ENCODE measurements at places on chromosomes 1 and 21.

- DNase-seq: no peak
These were observed 185.8 kb upstream of the CHODL start for GRCh38 chr21:18058731-18059398.

DNA sequence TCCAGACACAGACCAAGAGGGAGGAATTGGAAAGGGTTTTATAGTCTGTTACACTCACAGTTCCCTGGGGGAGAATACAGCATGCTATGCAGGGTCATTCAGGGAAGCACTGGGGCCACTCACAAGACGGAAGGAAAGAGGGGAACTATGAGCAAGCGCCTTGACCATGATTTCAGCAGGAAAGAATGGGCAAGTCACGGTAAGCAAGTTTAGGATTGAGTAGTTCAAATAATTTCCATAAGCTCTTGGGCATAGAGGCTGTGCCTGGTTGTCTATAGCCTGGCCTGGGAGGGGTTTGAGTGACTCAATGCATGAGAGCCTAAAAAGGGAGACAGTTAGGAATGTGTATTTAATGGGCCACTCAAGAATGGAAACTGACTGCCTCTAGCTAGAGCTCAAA is 176.7 kb downstream of the TTLL7 start:
- no peak for DNase-seq

DNA sequence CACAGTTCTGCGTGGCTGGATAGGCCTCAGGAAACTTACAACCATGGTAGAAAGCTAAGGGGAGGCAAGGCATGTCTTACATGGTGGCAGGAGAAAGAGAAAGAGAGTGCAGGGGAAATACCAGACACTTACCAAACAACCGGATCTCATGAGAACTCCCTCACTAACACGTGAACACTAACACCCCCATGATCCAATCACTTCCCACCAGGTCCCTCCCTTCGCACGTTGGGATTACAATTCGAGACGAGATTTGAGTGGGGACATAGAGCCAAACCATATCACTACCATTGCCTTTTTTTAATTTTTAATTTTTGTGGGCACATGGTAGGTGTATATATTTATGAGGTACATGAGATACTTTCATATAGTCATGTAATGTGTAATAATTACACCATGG is 23.8 kb upstream of the PPP1R8 start:
- no peak for DNase-seq

DNA sequence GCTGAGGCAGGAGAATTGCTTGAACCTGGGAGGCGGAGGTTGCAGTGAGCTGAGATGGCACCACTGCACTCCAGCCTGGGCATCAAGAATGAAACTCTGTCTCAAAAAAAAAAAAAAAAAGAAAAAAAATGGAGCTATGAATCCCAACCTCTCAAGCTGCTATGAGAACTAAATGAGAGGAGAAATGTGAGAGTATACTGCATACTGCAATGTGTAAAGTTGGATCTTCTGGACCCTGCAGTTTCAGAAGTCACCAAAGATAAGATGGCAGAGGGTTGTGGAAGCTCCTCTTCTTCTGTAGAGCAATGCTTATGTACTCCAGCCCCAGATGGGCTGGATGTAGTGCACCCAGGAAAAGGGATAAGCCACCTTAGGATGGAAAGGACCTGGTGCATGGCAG is 55.6 kb downstream of the PLXNA2 start:
- no peak for DNase-seq

- DNase-seq: peak; percentile 22
These were observed 1.7 kb upstream of the KRTAP7-1 start for GRCh38 chr21:30831194-30831765.

DNA sequence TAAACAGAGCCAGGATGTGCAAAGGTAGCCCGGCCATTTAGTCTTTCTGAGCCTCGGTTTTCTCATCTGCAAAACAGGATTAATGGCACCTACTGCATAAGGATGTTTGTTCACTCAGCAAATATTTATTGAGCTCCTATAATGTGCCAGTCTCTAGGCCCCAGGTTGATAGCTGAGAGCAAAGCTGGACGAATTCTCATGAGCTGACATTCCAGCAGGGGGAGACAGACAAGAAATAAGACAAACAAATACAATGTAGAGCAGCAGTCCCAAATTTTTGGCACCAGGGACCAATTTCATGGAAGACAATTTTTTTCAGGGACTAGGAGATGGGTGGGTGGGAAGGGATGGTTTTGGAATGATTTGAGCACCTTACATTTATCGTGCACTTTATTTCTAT is 74.3 kb upstream of the PAX7 start:
- DNase-seq: no peak

- no peak for DNase-seq
These were observed 34.5 kb upstream of the PLXNA2 start for GRCh38 chr1:208278638-208279037.

DNA sequence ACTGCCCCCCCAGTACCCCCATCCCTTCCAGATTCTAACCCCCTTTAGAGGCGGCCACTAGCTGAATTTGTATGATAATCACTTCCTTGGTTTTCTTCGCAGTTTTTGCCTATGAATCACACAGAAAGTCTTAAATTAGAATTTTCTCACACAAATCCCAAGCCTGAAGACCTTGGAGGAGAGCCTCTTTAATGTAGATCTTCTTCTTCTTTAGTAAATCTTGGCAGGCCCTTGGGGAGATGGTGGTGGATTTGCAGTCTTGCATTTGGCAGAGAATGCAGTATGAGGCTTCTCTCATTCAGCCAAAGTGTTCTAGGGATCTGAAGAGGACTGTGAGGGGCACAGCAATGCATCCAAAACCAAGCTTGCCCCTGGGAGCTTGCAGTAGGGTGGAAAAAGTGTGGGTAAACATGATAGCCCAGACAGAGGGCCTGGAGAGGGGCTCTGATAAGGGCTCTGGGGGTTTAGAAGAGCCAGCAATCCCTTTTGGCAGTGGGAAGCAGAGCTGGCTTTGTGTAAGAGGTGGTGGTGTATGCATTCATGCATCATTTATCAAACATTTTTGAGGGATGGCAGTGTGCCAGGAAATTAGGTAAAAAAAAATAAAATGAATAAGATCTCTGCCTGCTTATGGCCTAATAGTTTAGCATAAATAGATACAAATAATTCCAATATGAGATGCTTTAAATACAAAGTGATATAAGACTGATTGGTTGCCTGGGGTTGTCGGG is 7.7 kb upstream of the CDC42 start:
- no peak for DNase-seq

- DNase-seq: no peak
These were observed 90.1 kb downstream of the DMRTB1 start for GRCh38 chr1:53549287-53549686.

DNA sequence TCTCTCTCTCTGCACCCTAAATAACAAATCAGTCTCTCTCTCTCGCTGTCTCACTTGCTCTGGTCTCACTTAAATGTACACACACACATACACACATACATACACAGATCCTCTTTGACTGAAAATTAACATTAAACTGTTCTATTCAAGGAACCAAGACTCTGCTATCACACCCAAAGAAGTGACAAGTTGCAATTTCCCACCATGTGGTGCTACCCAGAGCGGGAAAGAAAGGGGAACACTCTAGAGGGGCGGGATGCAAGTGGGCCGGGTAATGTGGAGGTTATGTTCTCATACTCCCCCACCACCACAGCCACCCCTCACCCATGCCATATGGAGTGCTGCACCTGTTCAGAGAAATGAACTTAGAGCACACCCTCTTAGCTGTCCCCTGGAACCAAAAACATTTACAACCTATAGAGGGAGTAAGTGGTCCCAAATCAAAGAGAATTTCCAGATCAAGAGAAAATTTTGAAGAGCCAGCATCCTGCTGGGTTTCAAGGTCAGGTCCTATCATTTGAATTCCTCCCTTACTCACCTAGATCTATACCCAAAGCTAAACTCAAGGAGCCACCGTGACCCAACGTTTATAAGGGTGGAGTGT is 319.4 kb downstream of the BRINP2 start:
- DNase-seq: no peak

DNA sequence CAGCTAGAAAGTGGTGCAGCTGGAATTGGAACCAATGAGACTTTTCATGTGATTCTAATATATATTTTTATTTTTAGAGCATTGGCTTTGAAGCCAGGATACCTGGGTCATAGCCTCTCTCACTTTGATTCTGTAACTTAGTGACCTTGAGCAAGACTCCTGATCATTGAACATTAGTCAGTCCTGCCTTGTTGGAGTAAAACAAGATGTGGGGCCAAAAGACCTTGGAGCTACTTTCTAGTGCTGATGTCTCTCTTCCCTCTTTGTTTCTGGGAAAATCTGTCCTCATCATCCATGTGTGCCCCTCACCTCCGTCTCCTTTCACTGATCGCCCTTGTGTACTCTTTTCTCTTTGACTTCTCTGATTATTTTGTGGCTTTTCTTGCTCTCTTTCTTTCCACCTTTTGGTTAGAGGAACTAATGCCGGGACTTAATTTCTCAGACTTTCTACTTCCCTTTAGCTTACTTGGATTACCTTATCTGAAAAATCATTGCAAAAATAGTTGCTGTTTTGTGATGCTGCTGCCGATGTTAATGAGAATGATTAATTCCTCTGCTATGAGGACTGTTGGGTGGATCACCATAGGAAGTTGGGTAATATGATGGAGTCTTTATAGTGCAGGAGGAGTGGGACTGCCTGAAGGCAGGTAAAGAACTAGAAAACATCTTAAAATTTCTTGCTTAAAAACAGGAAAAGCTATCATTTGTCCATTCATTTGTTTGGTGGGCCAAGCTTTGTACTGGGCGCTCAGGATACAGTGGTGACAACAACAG is 72.0 kb downstream of the NOS1AP start:
- DNase-seq: peak; percentile 69

GRCh38 chr1:234967121-234967520 is 161.5 kb downstream of the TOMM20 start:
- DNase-seq: peak; percentile 33

DNA sequence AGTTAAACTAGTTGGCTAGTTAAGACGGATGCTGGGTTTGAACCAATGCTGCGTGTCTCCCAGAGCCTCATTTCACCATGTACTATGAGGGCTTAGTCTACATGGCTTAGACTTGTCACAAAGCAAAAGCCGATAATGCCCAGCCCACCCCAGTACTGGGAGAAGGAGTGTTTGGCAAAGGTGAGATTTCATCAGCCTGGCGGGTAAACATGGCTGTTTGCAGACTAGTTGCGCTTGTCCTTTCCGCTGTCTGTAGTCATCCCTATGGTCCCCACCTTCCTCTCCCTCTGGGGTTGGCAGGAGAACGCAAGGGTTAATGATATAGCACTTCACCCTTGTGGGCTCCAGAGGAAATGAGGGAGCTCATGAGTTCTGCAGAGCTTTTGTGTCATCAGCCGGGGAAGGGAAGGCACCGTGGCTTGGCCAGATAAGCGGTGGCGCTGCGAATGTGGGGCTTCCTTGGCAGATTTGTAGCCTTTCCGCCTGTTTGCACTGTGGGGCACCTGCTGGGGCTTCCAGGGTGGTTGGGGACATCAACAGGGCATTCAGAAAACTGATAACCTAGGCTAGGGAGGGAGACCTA is 29.2 kb downstream of the SOX13 start:
- DNase-seq: peak; percentile 32

DNA sequence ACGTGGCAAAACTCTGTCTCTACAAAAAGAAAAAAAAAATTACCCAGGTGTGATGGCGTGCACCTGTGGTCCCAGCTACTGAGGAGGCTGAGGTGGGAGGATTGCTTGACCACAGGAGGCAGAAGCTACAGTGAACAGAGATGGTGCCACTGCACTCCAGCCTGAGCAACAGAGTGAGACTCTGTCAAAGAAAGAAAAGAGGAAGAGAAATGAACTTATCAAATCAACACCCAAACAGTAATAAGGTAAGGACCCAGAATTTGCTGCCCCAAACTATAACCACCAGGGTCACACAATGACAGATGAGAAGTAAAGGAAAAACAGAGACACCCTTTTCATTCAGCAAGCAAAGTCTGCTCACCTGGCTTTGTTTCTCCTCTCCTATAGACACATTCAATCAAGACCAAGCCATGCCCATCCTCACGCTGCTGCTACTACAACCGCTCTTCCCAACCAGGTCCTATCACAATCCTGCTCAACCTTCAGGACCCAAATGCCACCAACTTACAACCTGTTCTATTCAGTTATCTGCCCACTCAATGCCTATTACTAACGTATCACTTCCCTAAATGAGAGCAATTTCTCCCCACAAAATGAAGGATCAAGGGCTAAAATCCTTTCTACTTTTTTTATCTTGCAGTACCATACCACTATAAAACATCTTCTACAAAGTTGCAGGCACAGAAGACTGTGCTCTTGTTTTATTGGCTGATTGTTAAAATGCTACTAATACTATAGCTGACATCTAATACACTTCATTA is 183.5 kb downstream of the RERE start:
- no peak for DNase-seq

DNA sequence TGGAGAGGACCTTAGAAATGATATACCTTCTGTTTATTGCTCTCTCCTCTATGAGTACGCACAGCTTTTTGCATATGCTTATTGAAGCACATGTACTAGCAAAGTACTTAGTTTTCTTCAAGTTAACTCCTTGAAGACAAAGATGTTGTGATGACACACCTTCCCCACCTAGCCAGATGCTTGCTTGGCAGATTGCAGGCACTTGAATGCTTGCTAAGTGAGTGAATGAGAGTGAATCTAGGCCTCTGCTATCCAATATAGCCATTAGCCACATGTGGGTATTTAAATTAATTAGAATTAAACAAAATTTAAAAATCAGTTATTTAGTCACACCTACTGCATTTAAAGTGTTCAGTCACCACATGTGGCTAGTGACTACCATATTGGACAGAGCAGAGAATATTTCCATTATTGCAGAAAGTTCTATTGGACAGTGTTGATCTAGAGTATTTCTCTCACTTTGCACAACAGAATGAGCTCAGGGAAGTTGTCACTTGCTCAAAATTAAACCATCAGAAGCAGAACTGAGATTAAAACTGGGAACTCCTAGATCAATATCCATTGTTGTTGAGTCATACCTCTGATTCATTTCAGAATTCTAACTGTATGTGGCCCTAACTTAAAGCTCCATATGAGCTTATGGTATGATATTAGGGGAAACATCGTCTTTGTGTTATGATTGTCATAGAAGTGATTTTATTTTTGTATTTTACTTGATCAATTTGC is 8.6 kb upstream of the EEIG2 start:
- no peak for DNase-seq

DNA sequence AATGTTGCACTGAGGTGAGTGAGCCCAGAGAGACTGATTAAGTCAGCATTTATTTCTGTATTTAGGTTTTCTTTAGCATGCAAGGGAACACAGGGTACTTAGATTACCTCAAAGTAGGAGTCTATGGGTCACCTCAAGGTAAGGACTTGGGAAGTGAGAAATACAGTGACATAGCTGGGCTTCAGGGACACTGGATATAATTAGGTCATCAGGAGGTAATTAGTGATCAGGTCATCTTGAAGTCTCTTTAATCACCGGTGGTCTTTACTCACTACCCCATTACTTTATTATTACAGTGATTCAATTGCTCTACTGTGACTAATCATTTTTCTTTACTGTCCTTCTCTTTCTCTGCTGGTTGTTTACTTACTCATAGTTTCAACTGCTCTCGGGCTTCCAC is 59.9 kb upstream of the KCNK1 start:
- peak; percentile 14 for DNase-seq

DNA sequence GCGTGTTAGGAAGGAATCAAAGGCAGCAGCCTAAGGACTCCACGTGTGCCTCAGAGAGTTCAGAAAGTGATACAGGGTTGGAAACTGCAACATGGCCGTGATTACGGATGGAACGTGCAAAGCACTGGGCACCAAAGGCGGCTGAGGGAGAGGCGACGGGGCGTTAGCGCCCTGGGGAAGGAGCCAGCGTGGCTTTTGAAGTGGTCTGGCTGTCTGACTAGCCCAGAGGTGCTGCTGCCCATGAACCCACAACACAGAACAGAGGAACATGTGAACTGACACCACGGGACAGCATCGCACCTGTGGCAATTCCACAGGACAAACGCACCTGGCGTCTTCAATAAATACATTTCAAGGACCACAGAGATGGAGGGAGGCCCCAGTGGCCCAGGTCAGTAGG is 18.0 kb upstream of the TMEM52 start:
- DNase-seq: no peak

GRCh38 chr21:43362321-43362791 is 64.6 kb downstream of the SIK1 start:
- no peak for DNase-seq
